Fibroblast of skin of right biceps (primary cell): ENCODE measurements at places on chromosomes 2 and 18.

GRCh38 chr2:29920631-29921559, 491 bp downstream of the ALK start:
- peak; percentile 7 for DNase-seq

- DNase-seq, result peak; percentile 97
Observed at GRCh38 chr2:120613742-120614571, 121.7 kb upstream of the GLI2 start.

- DNase-seq, result peak; percentile 90
Observed at GRCh38 chr2:30113617-30114293, 33.1 kb upstream of the YPEL5 start.

- peak; percentile 61 for DNase-seq
Observed at GRCh38 chr2:178005756-178006155, 66.8 kb downstream of the PDE11A start.

- no peak for DNase-seq
Observed at GRCh38 chr18:11741505-11742145, 52.6 kb downstream of the GNAL start.

GRCh38 chr2:38700113-38700785, 34.3 kb downstream of the GALM start:
- DNase-seq, result no peak

DNA sequence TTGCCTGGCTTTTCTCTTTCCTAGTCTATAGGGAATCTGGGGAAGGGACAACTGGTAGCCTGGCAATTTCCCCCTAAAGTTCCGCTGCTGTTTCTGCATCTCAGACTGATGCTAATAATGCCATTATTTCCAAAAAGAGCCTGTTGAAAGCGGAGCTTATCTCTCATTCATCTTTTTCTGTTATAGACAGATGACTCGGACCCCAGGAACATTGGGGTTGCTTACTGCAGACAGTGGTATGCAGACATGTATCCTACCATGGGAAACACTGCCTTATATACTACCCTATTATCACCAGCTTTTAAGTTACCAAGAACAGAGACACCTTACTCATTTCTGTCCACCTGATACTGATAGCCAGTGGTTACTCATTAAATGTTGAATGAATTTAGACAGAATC, 15.3 kb downstream of the ETAA1 start:
- peak; percentile 44 for DNase-seq

GRCh38 chr2:241136191-241136590, 13.1 kb downstream of the PASK start:
- no peak for DNase-seq

- DNase-seq, result no peak
Observed at GRCh38 chr2:70656421-70657010, 102.9 kb upstream of the TGFA start.

DNA sequence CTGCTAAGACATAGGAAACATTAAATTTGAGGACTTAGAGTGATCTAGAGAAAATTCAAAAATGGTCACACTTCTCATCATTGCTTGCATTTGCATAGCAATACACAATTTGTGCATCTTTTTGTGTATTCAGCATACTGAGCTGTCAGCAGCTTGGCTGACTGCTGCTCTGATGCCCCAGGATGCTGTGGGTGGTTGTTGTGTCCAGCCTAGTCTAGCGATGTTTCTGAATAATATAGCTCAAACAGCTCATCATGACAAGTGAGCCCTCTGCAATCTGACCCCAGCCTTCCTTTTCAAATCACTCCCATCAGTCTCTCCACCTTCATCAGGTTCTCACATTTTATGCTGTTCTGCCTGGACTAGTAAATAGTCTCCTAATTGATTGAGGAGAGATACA, 483.7 kb upstream of the SPHKAP start:
- no peak for DNase-seq

DNA sequence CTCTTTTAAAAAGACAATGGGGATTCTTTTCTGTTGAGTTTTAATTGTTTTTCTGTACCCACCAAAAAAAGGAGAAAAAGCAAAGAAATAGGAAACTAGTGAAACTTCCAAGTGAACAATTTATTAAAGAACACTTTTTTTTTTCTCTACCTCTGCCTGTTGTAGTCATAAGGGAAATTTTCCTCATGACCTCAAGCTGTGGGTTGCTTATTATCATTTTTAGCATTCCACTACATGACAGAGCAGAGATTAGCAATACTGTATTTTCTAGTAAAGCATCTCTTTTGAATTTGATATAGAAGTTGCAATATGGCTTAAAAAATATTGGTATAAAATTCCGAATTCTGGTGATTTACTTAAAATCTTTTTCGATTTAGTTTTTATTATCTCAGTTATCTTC, 87.9 kb upstream of the LRRTM1 start:
- DNase-seq, result peak; percentile 75

DNA sequence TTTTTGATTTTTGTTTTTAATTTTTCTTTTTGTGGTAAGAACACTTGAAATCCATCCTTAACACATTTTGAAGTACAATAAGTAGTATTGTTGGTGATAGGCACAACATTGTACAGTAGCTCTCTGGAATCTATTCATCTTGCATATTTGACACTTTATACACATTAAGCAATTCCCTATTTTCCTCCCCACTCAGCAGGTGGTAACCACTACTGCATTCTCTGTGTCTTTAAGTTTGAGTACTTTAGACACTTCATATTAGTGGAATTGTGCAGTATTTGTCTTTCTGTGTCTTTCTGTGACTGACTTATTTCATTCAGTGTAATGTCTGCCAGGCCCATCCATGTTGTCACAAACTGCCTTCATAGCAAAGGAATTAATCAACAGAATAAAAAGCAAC, 471.7 kb upstream of the CDH20 start:
- peak; percentile 16 for DNase-seq

GRCh38 chr2:200263279-200263678, 43.2 kb upstream of the SPATS2L start:
- DNase-seq, result no peak

- no peak for DNase-seq
Observed at GRCh38 chr18:8742387-8743361, 37.3 kb downstream of the MTCL1 start.

- no peak for DNase-seq
Observed at GRCh38 chr18:48757367-48757766, 193.4 kb downstream of the SMAD7 start.

DNA sequence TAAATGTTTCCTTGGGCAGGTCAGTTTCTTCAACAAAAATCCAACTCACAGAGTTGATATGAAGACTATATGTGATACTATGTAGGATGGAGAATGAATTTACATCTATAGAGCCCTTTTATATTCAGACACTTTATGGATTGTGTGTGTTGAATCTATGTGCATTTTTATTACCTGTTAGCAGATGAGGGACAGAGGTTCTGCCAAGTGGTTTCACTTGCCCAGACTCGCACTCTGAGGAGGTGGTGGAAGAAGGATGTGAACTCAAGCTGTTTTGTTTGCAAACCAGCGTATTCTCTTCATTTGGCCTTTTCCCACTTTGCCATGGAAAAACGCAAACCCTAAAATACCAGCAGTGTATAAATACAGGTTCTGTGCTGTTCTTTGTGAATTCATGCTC, 237.6 kb downstream of the TDRD15 start:
- no peak for DNase-seq

DNA sequence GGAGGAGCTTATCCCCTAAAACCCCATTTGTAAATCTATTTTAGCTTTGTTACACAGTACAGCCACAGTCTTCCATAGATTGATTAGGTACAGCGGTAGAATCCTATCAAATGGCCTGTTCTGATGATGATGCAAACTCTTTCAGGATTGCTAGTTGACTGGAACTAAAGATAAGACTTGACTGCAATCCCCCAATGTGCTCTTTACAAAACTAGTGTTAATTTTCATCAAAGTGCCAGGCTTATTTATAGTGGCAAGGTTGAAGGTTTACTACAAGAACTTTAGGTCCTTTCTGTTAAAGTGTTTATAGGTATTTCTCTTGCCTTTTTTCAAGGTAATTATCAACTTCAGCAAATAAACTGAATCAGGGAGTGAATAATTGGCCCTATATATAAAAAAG, 9.0 kb upstream of the OTX1 start:
- DNase-seq, result no peak

- no peak for DNase-seq
Observed at GRCh38 chr2:88517759-88518201, 65.3 kb upstream of the FOXI3 start.

DNA sequence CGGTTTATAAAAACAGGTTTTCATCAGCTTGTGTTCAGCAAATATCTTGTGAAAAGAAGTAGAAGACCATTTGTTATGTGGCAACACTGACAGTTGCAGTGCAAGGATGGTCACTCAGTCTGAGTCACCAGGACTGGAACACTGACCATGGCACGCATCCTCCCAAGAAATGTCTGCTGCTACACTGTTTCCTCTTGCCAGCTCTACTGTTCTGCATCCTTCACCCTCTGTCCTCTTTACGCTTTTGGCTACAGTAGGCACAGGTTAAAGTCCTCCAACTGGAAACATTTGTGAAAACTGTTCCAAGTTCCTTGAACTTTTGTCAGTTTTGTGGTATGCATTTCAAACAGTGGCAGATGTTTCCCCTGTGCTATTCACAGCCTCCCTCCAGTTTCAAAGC, 39.4 kb downstream of the OSR1 start:
- no peak for DNase-seq

- peak; percentile 74 for DNase-seq
Observed at GRCh38 chr2:181784556-181784955, 104.2 kb upstream of the NEUROD1 start.

- DNase-seq, result no peak
Observed at GRCh38 chr18:57258131-57258777, 94.1 kb upstream of the ST8SIA3 start.

GRCh38 chr2:10109311-10109710, 13.2 kb upstream of the RRM2 start:
- DNase-seq, result no peak

DNA sequence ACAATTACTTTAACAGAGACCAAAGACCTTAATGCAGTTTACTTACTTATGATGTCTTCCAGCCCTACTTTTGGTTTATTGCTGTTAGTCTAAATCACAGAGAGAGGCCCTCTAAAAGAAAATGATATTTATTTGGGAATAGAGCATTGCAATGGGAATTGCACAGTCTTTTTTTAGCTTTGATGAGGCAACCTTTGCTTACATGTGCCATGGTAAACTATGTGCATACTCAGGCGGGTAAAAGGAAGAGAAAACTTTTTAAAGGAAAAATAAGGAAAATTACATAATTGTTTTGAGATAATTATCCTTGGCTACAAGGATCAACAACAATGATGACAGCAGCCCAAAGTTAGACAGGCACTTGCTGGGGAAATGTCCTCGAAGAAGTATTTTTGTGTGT, 78.6 kb downstream of the EFEMP1 start:
- DNase-seq, result no peak

- DNase-seq, result no peak
Observed at GRCh38 chr2:191907545-191907944, 60.7 kb upstream of the CAVIN2 start.

DNA sequence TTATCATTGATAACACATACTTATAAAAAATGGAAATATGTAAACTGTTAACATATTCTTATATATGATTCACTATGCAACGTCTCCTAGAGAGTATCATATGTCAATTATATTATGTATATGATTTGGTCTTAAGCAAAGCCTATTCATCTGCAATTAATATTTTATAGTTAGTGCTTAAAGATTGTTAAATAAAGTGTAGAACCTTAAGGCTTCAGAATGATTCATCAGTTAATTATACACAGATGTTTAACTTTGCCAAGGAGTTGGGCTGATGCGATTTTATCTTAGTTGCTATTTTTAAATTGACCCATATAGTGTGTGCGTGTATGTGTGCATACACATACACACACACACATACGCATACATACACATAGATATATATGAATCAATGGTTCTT, 323.1 kb downstream of the RBM43 start:
- DNase-seq, result peak; percentile 72

GRCh38 chr2:60534052-60534685, 19.3 kb downstream of the BCL11A start:
- no peak for DNase-seq

DNA sequence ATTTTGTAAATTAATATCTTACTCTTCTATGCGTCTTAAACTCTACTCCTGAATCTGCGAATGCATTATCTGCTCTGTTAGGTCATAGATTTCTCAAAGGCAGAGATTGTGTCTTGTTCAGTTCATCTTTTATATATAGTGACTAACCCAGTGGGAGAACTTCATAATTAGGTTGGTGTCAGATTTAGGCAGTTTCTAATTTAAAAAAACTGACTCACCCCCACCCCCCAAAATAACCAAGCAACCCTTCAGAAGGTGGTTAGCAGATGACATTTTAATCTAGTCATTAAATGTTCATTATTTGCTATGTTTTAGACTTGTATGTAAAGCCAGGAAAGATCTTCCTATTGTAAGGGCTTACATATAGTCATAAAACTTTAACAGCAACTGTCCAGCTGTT, 10.4 kb downstream of the SERPINB12 start:
- DNase-seq, result peak; percentile 15

DNA sequence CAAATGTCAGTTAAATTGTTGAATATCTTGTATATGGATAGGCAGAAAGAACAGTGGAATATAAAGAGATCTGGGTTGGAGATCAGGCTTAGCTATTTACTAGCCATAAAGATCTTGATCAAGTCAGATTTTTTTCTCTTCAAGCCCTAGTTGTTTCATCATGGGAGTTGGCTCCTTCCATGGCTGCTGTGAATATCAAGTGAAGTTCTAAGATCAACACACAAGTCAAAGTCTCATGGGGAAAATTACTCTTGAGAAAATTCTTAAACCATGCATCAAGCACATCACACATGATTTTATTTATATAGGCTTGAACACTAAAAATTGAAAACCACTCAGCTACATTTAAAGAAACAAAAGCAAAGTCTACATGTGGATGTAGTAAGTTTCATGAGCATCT, 79.8 kb downstream of the C1D start:
- peak; percentile 66 for DNase-seq

- no peak for DNase-seq
Observed at GRCh38 chr18:75248426-75249174, 38.0 kb downstream of the TSHZ1 start.

DNA sequence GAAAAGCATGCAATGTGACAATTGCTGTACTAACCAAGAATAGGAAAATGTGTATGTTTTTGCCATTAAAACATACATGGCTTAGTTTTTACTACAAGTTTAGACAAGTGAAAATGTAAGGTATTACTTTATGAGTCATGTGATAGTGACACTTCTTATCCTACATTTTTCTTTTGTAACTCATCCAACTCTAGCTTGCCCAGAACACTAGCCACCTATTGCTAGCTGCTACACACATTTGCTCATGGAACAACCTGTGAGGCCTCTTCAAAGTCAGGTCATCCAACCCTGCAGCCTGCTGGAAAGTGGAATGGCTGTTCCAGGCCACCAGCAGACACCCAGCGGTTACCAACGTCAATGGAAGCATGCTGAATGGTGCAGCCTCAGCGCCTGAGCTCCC, 1043.9 kb downstream of the TMEM182 start:
- DNase-seq, result peak; percentile 25

GRCh38 chr18:1047406-1047805, 142.7 kb downstream of the ADCYAP1 start:
- peak; percentile 68 for DNase-seq

GRCh38 chr2:32770360-32770759, 142.5 kb downstream of the TTC27 start:
- DNase-seq, result no peak
